ENCODE measurements at places on chromosomes 4 and X. TPM values are rescaled to one million over a fixed set of nuclear protein-coding genes. Genes with fewer than 3 reads are reported as not detected.

- DNase-seq, result no peak
These were observed 65.5 kb upstream of the HS3ST1 start for GRCh38 chr4:11494232-11494631.

DNA sequence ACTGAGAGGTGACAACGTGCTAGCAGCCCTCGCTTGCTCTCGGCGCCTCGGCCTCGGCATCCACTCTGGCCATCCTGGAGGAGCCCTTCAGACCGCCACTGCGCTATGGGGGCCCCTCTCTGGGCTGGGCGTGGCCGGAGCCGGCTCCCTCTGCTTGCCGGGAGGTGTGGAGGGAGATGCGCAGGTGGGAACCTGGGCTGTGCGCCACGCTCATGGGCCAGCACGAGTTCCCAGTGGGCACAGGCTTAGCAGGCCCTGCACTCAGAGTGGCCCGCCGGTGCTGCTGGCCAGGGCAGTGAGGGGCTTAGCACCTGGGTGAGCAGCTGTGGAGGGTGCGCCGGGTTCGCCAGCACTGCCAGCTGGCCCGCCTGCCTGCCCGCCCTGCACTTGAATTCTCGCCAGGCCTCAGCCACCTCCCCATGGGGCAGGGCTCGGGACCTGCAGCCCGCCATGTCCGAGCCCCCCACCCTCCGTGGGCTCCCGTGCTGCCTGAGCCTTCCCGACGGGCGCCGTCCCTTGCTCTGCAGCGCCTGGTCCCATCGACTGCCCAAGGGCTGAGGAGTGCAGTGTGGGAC is 148.0 kb downstream of the RAPGEF2 start:
- no peak for DNase-seq

RNF150 gene
- 0.35 TPM for polyA plus RNA-seq

- DNase-seq, result no peak
These were observed 1972.6 kb downstream of the ARAP2 start for GRCh38 chr4:34271479-34272355.

DNA sequence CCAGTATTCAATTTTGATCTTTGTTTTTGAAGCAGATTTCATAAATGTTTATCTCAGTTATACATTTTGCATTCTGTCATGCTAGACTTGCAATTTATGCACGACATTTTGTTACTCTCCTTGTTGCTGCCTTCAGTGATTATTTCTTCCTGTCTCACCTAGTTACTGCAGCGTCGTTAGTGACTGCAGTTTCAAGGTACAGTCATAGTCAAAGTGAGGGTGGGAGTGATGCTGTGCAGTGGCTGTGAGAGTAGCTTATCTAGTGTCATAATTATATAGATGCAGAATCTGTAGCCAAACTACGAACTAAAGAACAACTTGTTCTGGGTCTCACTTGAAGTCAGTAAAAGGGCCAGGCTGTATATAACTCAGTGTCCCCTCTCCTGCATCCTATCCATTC is 69.8 kb downstream of the GPR101 start:
- no peak for DNase-seq

- no peak for DNase-seq
These were observed 104.7 kb downstream of the PRRG1 start for GRCh38 chrX:37453821-37454220.

- peak; percentile 83 for DNase-seq
These were observed 316.3 kb downstream of the CAMK2D start for GRCh38 chr4:113445286-113445685.

TGIF2LX gene
- polyA plus RNA-seq, result not detected

DNA sequence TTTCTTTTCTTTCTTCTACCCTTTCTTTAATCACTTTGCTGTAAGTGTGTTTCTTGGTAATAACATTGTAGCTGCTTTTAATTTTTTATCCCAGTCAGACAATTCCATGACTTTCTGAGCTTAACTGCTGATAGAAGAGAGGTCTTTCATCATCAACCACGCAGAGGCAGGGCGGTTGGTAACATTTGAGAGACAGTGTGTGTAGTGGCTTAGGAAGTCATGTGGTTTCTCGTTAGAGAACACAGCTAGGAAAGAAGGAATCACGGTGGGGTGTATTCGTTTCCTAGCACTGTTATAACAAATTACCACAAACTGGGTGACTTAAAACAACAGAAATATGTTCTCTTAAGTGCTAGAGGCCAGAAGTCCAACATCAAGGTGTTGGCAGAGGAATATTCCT is 11.5 kb downstream of the PRPS2 start:
- no peak for DNase-seq

GRCh38 chr4:108346818-108347210 is 178.1 kb upstream of the LEF1 start:
- no peak for DNase-seq

- DNase-seq, result no peak
These were observed 51.2 kb upstream of the HCCS start for GRCh38 chrX:11059933-11060332.

DNA sequence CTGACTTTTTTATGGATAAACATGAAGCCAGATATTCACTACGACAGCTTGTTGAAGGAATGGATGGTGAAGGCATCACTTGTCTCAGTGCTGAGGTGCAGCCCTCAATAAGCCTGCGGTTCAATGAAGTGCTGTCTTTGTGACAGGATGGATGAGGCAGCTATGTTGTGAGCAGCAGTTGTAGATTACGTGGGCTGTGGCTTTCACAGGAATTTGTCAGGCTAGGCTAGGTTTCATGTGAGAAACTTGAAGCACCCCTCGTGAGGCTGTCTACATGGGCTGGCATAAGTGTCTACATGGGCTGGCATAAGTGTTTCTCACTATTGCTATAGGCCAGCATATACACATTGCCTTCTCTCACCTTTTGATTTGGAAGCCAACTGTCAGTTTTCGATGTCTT is 1050.0 kb downstream of the ADGRL3 start:
- DNase-seq, result no peak

CLDN22 gene
- polyA plus RNA-seq, result not detected

GRCh38 chrX:69161786-69162349 is 3.4 kb downstream of the PJA1 start:
- DNase-seq, result no peak

GRCh38 chr4:45648846-45649245 is 475.0 kb downstream of the GABRG1 start:
- no peak for DNase-seq

FATE1 gene
- polyA plus RNA-seq, result not detected

Measured in endothelial cell of umbilical vein (primary cell).